Germinal center (tissue), 1 donor: ENCODE measurements at places on chromosomes 6 and 20.
A peak's percentile ranks its signal among the peaks of the same experiment; 100 is the strongest.

GRCh38 chr6:139800837-139801236 is 426.4 kb upstream of the CITED2 start:
- DNase-seq = no peak

DNA sequence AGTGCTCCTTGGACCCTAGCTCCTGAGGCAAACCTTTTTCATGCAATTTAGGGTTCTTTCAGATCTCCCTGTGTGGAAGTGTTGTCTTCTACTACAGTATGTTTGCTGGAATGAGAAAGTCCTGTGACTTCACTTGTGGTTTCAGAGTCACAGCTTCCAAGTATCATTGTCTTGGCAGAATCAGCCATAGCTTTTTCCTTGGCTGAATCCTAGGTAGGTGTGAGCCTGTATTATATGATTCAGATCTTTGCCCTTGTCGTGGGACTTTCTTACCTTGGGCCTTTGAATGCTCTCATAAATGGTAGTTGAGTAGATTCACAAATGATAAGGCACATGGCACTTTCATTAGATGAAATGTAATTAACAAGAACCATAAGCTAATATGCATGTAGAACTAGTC is 16.5 kb downstream of the CARMIL1 start:
- DNase-seq = no peak

- no peak for DNase-seq
These were observed 363.8 kb upstream of the SULF2 start for GRCh38 chr20:48148916-48149672.

GRCh38 chr6:160431791-160432404 is 83.7 kb downstream of the SLC22A3 start:
- DNase-seq = no peak

GRCh38 chr20:50338479-50339391 is 148.1 kb downstream of the CEBPB start:
- peak; percentile 27 for DNase-seq

GRCh38 chr6:101401792-101402621 is 8.5 kb downstream of the GRIK2 start:
- no peak for DNase-seq

GRCh38 chr6:31272836-31273626 is 1.1 kb upstream of the HLA-C start:
- DNase-seq = no peak

DNA sequence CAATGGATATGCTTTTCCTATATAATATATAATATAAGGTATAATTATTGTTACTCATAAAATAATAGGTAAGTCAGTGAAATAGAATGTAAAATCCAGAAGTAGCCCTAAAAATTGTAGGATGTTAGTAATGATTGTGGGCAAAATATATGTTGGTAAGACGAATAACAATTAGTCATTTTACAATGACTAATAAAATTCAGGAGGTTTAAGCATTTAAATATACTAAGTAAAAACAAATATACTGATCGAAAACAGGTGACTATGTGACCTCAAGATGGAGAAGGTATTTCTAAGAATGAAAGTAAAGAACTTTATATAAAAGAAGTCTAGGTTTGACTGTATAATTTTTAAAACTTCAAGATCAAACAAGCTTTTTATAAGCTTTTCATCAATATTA is 28.9 kb downstream of the FUCA2 start:
- DNase-seq = no peak

DNA sequence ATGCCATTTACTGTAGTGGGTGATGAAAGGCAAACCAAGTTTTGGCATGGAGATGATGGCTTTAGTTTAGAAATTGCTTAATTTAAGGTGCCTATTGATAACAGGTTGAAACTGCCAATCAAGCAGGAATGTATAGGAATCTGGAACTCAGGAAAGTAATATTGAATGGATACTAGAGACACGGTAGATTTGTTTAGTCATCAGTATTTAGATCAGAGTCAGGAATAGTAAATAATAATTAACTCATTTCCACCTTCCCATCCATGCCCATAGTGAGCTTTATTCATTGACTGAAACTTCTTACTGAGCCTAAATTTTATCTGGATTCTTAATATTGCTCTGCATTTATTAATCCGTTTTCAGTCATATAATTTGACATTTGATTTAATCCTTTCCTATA is 500.3 kb downstream of the NKAIN2 start:
- DNase-seq = no peak

GRCh38 chr6:123687864-123688263 is 51.1 kb upstream of the TRDN start:
- DNase-seq = no peak

- no peak for DNase-seq
These were observed 34.7 kb upstream of the IGF2R start for GRCh38 chr6:159934181-159934580.

DNA sequence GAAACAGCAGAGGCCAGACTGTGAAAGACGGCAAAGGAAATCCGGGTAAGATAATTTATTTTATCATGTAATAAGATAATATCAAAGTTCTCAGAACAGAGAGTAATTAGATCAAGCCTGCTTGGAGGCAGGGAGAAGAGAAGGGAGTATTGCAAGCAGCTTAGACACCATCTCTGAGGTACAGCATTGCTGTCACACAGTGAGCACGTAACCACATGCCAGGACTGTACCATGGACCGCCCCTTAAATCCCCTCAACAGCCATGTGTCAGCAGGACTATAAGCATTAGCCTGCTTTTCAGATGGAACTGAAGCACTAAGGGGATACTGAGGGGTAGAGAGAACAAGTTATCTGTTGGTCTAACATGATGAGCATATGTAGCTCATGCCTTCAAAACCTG is 141.5 kb downstream of the C6orf118 start:
- DNase-seq = no peak

GRCh38 chr20:50405915-50406609 is 104.1 kb upstream of the PTPN1 start:
- no peak for DNase-seq

DNA sequence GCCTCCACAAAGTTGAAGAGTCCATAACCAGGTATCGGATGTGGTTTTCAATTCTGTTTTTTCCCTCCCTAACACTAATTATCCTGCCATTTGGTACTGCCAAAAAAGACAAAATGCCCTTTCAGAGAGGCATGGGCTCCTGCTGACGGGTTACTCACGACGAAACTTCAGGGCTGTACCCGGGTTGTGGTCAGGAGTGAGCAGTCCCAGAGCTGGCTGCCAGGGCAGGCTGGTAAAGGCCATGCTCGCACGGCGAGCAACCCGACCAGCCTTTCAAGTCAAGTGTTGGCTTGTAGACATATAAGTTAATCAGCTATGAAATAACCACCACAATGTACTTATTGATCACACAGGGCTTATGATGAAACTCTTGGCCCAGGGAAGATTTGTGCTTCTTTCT is 152.5 kb downstream of the FOXC1 start:
- DNase-seq = no peak

DNA sequence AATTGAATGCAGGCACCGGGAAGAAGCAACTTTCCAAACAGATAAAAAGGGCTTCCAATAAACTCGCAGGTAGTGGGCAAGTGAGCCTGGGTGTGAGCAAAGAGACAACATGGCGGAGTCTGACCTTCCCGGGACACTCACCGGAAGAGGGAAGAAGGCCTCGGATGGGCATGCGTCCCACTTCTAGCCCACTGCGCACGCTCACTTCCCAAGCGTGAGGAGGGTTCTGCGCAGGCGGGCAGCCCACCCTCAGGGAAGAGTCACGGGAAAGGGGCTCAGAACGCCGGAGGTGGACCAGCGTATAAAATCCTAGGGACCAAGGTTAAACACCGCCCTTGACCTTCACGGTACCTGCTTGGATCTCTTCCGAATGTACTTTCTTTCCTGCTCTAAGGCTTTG is 95.5 kb upstream of the AFDN start:
- DNase-seq = no peak

DNA sequence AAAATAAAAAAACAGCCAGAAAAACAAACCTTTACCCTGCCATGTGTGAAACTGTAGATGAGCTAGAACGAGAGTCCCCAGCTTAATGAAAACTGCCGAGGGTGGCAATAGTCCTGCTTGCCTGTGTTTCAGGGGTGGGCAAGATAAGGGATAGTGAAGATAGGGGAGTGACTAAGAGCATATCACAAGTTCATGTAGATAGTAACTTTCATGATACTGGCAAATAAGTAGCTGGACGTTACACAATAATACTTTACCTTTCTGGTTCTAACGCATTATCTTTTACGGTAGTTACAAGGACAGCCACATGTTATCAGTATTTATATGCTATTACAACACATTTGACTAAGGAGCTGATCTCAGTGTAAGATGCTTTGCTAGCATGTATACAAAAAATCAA is 9.3 kb upstream of the FBXO9 start:
- no peak for DNase-seq

- DNase-seq = peak; percentile 10
These were observed 30.8 kb upstream of the COL19A1 start for GRCh38 chr6:69835414-69836179.

- DNase-seq = peak; percentile 13
These were observed 80.8 kb downstream of the SCAF8 start for GRCh38 chr6:154814063-154814462.

- no peak for DNase-seq
These were observed 37.2 kb downstream of the SLC22A2 start for GRCh38 chr6:160221423-160221822.
